ENCODE measurements at places on chromosomes 4 and X.

DNA sequence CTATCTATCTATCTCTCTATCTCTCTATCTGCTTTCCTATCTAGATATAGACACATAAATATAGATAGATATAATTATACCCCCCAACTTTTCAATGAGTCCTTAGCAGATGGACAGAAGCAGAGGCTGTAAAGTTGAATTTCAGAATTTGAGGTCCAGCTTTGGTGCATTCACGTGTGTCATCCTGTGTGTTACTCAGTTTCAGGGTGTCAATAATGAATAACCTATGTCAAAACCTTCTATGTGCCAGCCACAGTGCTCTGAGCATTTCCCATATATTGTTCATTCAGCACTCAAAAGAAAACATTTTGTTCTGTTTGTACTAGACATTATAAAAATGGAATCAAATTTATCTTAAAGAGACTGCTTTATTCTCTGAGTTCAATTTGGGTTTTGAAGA, 310.0 kb downstream of the ARHGAP24 start:
- no peak for DNase-seq

GRCh38 chr4:164056426-164057142, 562.1 kb downstream of the TMA16 start:
- DNase-seq, result no peak

DNA sequence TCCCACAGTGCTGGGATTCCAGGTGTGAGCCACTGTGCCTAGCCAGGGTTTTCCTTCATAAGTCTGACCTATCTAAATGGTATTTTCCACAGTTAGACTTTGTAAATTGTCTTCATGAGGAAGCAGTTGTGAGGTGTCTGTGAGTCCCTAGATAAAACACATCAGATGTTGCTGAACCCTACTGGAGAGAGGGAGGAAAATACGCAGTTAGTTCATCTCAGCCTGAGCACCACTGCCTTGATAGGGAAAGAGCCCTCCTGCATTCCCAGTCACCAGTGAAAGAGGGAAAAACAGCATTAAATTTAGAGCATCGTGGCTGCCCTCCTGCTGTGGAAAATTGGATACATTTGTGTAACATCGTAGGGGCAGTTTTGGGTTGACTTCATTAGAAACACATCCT, 31.7 kb upstream of the CLDN34 start:
- DNase-seq, result no peak

DNA sequence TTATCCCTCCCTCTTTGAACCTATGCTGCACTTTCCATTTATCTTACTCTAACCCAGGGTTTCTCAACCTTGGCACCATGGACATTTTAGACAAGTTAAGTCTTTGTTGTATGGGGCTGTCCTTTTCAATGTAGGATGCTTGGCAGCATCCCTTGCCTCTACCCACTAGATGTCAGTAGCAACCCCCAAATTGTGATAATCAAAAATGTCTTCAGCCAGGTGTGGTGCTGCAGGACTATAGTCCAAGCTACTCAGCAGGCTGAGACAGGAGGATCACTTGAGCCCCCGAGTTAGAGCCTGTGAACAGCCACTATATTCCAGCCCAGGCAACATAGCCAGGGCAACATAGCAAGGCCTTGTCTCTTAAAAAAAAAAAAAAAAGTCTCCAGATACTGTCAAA, 7.0 kb downstream of the LRCH2 start:
- no peak for DNase-seq

DNA sequence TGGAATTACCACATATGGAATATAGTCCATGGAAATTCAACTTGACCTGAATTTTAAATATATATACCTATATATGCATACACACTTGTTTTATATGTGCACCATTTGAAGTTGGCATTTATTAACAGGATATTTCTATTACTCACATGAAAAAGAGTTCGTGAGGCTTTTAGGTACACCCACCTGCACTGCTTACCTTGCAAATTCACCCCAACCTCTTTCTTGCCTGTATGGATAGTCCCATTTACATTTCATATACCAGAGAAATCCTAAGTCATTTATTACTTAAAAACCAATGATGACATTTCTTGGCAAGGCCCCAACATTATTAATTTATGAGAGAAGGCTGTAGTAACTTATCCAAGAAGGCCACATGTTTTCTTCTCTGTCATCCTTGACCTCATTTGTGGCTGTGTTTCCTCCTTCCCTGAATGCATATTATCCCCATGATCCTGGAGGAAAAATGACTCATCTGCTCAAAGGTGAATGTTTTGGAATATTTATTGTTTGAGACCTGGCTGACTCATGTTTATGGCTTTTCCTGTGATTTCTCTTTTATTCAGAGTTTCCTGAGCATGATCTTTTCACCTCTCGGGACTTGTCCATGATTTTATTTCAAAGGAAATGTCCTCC, 62.2 kb upstream of the FAM241A start:
- DNase-seq, result no peak

DNA sequence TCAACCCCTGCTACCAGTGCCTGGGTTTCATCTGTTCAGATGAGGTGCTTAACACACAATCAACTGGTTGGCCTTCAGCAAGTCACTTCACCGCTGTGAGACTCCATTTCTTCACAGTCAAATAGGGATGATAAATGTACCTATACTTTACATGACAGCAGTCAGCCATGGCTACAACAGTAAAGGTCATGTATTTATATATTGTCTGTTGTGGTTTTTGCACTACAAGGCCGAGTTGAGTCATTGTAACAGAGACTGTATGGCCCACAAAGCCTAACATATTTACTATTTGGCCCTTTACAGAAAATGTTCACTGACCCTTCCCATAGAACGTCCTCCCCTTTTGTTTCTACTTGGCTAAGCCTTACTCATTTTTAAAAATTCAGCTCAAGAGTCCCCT, 404.6 kb upstream of the F9 start:
- DNase-seq, result no peak

DNA sequence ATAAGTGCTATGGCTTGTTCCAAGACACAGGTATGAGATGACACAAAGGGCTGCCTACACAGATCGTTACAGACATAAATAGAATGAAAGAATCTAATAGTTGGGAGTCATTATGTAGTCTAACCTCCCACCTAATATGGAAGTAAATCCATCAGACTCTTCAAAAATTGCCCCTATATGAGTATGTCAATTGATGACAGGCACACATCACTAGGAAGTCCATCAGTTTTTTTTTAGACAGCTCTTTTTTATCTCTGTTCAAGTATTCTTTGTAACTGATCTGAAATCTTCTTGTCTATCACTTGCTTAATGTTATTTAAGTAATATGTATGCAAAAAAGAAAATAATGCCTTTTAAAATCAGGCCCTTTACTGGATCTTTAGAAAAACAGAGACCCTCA, 191.6 kb downstream of the UBE2NL start:
- no peak for DNase-seq

- DNase-seq, result no peak
Measured at GRCh38 chr4:2712261-2712842, 43.8 kb downstream of the TNIP2 start.

- DNase-seq, result no peak
Measured at GRCh38 chrX:43514820-43515219, 141.3 kb upstream of the MAOA start.

DNA sequence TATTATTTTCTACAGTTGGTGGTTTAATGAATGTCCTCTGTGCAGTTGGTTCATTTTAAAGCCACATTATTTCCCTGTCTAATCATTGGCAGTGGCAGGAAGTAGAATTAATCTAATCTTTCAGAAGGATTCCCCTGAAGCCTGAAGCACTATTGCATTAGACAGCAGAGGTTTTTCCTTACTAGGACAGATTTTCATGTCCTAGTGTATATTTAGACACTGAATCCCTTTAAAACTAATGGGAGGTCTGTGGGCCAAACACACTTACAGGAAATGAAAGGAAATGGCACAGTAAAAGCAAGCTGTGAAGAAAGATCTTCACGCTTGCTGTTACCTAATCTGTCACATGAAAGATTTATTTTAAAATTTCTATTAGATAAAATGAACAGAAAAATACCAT, 165.2 kb downstream of the SLC39A8 start:
- no peak for DNase-seq

DNA sequence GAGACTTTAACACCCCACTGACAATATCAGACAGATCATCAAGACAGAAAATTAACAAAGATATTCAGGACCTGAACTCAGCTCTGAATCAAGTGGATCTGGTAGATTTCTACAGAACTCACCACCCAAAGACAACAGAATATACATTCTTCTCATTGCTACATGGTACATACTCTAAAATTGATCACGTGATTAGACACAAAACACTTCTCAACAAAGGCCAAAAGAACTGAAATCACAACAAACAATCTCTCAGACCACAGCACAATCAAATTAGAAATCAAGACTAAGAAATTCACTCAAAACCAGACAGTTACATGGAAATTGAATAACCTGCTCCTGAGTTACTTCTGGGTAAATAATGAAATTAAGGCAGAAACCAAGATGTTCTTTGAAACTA, 49.6 kb downstream of the DACH2 start:
- DNase-seq, result no peak

- no peak for DNase-seq
Measured at GRCh38 chrX:39950018-39950688, 147.6 kb downstream of the BCOR start.

GRCh38 chr4:74671080-74671698, 123.1 kb downstream of the BTC start:
- peak; percentile 35 for DNase-seq

DNA sequence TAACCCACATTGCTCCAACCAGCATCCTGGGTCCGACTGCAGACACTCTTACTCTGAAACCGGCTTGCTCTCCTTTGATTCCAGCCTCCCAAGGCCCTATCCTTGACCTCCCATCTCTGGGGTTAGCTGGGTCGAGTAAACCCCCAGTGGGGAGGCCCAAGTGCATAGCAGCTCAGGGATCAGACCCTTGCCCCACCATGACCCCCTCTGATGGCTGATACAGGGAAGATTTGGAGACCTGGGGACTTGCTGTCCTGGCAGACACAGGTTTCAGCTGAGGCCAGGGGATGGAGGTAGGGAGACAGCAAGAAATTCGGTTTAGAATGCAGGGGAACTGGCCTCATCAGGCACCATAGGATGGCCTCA, 23.6 kb upstream of the CDKL5 start:
- DNase-seq, result no peak

Data from stimulated activated CD4-positive, alpha-beta T cell treated with anti-CD3 and anti-CD28 coated beads, Interleukin-4, amount 100 ng/mL, for 48 hours (primary cell).